ENCODE measurements at places on chromosomes 1 and 21.

DNA sequence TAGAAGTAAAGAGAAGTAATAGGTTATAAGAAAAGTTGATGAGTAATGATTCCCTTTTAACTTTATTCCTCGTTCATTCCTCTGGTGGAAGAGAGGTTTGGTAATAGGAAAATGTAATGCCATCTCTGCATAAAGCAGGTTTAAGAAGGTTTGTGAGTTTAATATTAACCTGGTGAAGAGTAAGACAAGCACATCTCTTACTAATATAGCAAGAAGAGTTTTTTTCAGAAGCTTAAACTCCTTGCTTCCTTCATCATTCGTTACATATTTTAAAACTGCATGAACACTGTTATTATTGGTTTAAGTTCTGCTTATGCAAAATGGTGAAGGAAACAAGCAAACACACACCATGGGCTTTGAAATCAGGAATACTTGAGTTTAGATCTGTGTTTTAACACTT is 9.2 kb upstream of the PLA2G4A start:
- DNase-seq = no peak

DNA sequence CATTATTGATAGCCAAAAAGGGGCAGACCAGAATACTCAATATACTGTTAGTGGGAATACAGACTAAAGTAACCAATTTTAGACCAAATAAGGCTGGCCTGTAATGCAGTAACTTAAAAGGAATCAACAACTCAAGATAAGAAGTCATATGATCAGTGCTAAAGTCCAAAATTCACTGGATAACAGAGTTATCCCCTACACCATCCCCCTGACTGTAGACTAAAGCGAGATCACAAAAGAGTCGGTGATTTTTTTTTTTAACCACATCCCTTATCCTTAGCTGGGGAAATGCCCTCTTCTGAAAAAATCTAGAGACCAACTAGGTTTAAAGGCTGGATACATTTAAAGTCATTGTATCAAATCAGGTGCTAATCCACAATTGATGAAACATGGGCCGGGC is 7.7 kb downstream of the UBR4 start:
- DNase-seq = no peak

GRCh38 chr1:81594206-81594605 is 206.5 kb upstream of the ADGRL2 start:
- no peak for DNase-seq

DNA sequence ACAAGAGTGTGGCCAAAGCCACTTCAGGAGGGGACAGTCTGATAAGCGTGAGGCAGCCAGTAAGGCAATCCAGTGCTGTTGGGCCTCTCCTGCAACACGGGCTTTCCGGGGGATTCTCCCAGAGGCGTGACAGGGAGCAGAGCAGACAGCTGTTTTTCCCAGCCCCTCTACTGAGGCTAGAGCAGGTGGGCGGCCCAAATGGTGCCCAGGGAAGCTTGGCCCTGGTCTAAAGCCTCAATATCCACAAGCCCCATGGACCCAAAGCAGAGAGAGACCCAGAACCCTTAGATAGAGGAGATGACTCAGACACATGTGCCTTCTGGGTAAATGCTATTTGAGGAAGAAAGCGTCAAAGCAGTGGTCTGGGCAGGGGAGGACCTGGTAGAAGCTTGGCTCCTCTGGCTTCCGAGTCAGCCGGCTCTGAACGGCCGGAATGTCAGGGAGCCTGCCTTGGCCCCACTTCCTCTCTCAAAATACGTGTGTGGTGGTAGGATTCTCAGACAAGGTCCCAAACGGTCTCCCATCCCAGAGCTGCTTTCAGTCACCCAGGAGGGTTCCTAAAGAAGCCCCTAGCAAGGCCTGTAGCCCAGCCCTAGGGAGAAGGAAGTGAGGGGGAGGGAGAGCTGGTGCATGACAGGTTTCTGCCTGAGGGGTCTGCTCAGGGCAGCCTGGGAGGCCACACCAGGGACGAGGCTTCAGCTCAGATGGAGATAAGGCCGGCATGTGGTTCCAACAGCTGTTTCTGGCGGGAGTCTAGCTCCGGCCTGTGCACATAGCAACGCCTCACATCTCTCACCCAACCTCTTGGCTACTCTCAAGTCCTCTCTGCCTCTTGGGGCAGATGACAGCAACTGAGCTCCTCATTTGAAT is 28.8 kb downstream of the PIK3C2B start:
- DNase-seq = no peak

DNA sequence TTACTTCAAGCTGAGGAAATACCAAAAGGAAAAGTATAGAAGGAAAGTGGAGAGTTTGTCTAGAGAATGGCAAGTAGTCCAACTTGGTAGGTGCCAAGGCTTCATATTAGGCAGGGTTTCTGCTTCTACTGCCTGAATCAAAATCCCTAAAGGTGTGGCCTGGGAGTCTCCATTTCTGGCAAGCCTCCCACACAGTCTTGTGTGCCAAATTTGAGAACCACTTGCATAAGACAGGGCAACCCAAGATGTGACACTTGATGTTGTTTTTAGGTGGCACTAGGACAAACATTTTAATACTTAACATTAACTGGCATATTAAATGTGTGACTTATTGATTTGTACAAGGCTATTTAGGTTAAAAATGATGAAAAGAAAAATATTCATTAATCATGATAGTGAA is 60.1 kb downstream of the ATG4C start:
- no peak for DNase-seq

GRCh38 chr1:26112407-26112775 is 767 bp downstream of the PDIK1L start:
- no peak for DNase-seq

- DNase-seq = no peak
Observed at GRCh38 chr1:226934483-226935237, 5.4 kb upstream of the COQ8A start.

- DNase-seq = no peak
Observed at GRCh38 chr1:40204856-40205255, 42.9 kb upstream of the TMCO2 start.

DNA sequence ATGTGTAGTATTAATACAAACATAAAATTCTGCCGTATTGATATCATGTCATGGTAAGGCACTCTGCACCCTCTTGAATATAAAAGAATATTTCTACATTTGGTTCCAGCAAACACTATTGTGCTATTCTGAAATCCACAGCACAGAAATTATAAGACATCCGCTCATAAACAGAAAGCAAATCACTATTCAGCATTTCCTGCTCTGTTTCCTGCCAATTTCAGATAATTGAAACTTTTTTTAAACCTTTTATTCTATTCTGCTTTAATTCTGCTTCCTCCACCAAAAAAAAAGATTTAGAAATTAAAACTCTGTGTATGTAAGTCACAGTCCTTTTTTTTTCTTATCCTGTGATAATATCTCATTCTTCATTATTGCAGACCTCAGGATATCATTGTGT is 39.6 kb upstream of the PLEKHO1 start:
- no peak for DNase-seq

- DNase-seq = peak; percentile 51
Observed at GRCh38 chr1:117061986-117062415, 1.9 kb downstream of the TTF2 start.

GRCh38 chr1:91854852-91855534 is 31.0 kb downstream of the TGFBR3 start:
- no peak for DNase-seq

DNA sequence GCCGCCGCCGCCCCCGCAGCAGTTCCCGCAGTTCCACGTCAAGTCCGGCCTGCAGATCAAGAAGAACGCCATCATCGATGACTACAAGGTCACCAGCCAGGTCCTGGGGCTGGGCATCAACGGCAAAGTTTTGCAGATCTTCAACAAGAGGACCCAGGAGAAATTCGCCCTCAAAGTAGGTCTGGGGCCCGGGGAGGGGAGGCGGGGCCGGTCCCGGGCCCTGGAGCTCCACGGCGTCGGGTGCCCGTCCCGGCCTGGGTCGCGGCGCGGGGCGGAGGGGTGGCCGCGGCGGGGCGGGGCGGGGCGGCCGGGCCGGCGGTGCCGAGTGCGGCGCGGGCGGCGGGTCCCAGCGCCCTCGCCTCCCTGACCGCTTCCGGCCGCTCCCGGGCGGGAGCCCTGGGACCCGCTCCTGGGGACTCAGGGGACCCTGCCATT is 646 bp downstream of the MAPKAPK2 start:
- peak; percentile 68 for DNase-seq

- DNase-seq = no peak
Observed at GRCh38 chr1:45850017-45850416, 46.6 kb downstream of the MAST2 start.

DNA sequence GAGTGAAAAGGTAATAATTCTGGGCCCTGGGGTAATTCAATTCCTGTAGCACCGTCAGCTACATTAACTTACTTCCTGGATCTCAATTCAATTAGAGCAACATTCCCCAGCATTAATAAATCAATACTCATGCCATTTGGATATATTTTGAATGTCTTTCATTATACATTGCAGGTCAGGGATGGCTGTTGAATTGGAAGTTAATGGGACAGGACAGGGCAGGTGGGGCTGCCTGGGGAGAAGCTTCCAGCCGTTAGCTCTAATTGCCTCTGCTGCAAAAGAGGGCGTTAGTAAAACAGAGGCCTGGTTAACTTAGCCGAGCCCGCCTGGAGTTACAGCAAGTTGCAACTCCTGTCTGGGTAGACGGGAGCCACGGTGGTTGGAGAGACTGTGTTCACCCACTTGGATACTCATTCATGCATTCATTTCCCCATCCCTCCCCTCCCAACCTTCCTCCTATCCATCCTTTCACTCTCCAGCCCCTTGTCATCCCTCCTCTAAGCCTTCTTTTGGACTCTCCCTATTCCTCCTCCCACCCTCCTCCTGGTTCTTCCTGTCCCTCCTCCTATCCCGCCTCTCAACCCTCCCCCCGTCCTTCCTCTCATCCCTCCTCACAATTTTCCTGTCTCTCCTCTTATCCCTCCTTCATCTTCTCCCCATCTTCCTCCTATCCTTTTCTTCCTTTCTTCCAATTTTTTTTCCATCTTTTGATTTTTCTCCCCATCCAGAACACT is 137.6 kb upstream of the RUNX3 start:
- no peak for DNase-seq

GRCh38 chr1:54565113-54565501 is 17.1 kb downstream of the ACOT11 start:
- no peak for DNase-seq

- DNase-seq = no peak
Observed at GRCh38 chr1:30329263-30329753, 394.1 kb downstream of the MATN1 start.

GRCh38 chr1:154755858-154756730 is 114.0 kb downstream of the KCNN3 start:
- peak; percentile 63 for DNase-seq

- DNase-seq = no peak
Observed at GRCh38 chr21:45260191-45260825, 27.4 kb downstream of the POFUT2 start.

- no peak for DNase-seq
Observed at GRCh38 chr21:22352088-22352487, 1353.9 kb downstream of the NCAM2 start.

GRCh38 chr1:31576201-31576669 is at the start of gene TINAGL1:
TINAGL1 (plus strand) TSS chr1:31576515; CDS start chr1:31577149, 634 bp downstream.
- DNase-seq = no peak

DNA sequence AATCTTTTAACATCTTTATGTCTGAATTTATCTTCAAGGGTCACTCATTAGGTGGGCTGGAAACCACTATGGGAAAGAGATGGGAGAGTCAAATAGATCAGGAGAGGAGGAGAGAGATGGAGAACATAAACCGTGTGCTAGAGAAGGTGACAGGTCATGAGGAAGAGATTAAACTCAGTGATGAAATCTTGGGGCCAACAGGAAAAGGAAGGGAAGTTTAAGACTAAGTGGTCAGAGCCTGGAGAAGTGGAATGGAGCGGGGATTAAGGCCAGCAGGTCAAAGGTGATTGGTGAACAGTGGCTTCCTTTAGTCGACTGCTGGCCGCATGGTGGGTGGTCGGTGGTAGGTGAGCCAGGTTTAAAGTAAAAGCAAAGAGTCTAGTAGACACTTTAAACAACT is 169.3 kb upstream of the IVNS1ABP start:
- no peak for DNase-seq

- no peak for DNase-seq
Observed at GRCh38 chr1:55043011-55043410, 3.7 kb downstream of the PCSK9 start.

DNA sequence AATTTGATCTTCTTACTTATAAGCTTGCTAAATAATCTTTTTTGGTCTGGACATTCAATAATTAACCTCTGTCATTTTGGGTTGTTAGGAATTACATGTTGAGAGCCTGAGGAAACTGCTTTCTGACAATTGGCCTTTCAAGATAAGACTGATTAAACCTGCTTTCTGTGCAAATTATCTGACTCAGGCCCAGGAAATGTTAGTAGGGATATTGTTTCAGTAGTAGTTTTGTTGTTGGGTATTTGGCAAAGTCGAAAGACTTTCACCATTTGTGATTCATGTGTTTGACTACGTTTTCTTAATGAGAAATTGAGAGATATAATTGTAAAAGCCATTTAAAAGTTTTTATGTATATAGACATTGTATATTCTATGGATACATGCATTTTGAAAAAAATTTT is 81.1 kb upstream of the GPR88 start:
- DNase-seq = no peak

- DNase-seq = peak; percentile 50
Observed at GRCh38 chr1:153679337-153680119, 1.0 kb downstream of the NPR1 start.

DNA sequence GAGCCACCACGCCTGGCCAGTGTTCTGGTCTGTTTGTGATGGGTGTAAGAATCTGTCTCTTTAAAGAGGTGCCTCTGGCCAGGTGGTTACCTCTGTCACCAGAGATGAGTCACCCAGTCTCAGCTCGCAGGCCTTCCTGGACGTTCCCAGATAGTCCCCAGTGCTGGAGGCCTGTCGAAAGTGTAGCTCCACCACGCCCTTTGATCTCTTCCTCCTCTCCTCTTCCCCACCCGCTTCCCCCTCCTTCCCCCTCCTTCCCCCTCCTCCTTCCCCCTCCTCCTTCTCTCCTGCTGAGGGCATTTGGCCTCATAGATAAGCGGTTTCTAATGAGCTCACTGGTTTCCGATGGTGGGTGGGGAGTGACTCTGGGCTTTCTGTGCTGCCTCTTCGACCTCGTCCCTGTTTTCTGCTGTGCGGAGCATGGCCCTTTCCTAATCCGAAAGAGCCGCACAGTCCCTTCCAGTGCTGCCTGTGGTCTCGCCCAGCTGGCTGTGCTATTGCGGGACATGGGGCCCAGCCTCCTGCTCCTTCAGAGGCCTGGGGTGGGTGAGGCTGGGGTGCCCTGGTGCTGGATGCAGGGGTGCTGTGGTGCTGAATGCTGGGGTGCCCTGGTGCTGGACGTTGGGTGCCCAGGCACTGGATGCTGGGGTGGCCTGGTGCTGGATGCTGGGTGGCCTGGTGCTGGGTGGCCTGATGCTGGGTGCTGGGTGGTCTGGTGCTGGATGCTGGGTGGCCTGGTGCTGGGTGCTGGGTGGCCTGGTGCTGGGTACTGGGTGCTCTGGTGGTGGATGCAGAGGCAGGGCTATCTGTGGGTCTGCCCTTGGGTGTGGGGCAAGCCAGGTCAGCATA is 19.2 kb downstream of the AGPAT3 start:
- peak; percentile 17 for DNase-seq

GRCh38 chr1:53402891-53403655 is 56.1 kb upstream of the DMRTB1 start:
- no peak for DNase-seq

DNA sequence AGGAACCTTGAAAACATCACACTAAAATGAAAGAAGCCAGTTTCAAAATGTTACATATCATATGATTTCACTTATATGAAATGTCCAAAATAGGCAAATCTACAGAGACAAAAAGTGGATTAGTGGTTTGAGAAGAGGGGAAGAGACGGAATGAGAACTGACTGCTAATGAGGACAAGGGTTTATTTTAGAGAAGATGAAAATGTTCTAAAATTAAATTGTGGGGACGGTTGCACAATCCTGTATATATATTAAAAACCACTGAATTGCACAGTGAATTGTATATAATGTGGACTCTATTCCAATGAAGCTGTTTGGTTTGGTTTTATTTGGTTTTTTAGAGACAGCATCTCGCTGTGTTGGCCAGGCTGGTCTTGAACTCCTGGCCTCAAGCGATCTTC is 35.6 kb downstream of the PRPF38A start:
- DNase-seq = no peak

Data from stimulated activated naive CD8-positive, alpha-beta T cell treated with anti-CD3 and anti-CD28 coated beads, Interleukin-15, amount 100 ng/mL, for 72 hours (primary cell).